Activated naive CD4-positive, alpha-beta T cell (primary cell): ENCODE measurements at places on chromosomes 16 and 17.
A peak's percentile ranks its signal among the peaks of the same experiment; 100 is the strongest.

- no peak for DNase-seq
Measured at GRCh38 chr17:17401271-17401781, 75.5 kb upstream of the MED9 start.

GRCh38 chr17:69722518-69722917 is 308.0 kb downstream of the MAP2K6 start:
- DNase-seq: no peak

GRCh38 chr17:46894476-46895151 is 28.3 kb upstream of the GOSR2 start:
- no peak for DNase-seq

- no peak for DNase-seq
Measured at GRCh38 chr17:45371414-45372324, 54.8 kb upstream of the MAP3K14 start.

DNA sequence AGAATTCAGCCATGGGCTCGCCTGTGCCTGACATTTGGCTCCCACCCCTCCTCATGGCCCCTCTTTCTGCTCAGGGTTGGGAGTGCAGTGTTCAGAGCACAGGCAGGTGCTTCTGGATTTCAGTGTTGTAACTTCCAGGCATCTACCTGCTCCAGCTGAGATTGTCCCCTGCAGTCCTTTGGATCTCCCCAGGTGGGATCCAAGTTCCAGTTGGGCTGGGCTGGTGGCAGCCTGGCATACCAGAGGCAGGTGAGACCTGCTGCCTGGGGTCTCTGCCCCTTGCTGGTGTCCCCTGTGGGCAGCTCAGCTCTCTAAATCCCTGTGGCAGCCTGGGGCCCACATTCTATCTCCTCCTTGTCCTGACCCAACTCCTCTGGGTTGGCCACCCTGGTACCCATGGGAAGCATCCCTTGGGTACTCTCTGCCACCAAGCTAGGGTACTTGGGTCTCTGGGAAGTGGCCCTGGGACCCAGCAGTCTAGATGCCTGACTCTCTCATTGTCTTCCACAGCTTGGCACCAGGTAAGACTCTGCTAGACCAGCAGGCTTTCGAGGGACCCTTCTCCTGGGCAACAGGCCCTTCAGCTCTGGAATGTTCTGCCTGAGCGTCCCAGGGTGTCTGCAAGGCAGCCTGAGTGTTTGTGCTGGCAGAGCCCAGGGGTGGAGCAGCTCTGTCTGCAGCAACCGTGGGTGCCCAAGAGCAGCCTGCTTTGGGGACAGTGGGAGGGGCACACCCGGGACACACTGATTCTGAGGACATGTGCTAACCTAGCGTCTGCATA is 42.5 kb downstream of the DNAH17 start:
- no peak for DNase-seq

GRCh38 chr17:40956401-40957254 is 10.1 kb downstream of the KRT39 start:
- DNase-seq: no peak

DNA sequence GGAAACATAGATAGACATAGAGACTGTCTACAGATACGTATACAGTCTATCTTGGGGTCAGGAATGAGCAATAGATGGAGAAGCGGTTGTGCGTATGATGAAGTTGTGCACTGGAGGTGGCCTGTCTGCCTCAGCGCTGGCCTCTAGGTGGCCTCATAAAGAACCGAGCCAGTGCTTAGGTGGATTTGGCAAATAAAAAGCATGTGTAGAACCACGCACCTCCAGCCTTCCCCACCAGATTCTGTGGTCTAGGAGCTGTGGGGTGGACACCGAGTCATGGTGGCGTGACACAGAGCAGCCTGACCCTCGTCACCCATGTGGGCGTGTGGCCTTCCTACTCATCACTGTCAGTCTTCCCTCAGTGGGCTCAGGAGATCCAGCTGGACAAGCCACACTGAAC is 34.0 kb downstream of the PGS1 start:
- no peak for DNase-seq

- DNase-seq: no peak
Measured at GRCh38 chr17:65529040-65529633, 32.3 kb downstream of the AXIN2 start.

DNA sequence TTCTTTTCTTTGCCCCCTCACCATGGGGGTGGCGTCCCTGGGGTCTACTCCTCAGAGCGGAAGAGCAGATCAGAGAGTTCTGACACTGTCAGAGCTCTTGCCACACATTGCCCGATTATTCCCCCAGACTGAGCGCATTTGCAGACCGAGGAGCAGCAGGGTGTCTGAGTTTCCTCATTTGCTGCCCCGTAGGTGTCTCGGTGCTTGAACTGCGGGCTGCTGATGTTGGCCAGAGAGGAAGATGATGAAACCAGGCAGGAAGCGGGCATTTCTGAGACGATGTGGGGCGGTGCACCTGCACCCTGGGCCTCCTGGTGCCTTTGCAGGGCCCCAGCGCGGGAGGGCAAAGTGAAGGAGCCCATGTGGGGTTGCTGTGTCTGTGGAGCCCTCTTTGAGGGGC is 55.2 kb downstream of the ARSG start:
- peak; percentile 21 for DNase-seq

DNA sequence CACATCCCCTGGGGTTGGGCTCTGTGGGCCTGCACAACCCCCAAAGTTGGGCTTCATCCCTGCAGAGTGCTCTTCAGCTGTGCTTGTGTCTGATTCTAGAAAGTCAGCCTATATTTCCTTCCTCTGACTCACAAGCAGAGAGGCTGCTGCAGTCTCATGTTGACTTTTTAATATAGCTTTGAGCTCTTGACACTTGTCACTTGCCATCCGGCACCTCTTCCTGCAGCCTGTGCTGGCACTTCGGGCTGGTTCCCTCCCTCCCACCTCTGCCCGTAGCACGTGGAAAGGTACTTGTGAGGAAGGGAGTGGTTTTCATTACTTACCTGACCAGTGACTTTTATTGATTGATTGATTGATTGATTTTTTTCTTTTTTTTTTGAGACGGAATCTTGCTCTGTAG is 19.0 kb upstream of the JPT2 start:
- no peak for DNase-seq

DNA sequence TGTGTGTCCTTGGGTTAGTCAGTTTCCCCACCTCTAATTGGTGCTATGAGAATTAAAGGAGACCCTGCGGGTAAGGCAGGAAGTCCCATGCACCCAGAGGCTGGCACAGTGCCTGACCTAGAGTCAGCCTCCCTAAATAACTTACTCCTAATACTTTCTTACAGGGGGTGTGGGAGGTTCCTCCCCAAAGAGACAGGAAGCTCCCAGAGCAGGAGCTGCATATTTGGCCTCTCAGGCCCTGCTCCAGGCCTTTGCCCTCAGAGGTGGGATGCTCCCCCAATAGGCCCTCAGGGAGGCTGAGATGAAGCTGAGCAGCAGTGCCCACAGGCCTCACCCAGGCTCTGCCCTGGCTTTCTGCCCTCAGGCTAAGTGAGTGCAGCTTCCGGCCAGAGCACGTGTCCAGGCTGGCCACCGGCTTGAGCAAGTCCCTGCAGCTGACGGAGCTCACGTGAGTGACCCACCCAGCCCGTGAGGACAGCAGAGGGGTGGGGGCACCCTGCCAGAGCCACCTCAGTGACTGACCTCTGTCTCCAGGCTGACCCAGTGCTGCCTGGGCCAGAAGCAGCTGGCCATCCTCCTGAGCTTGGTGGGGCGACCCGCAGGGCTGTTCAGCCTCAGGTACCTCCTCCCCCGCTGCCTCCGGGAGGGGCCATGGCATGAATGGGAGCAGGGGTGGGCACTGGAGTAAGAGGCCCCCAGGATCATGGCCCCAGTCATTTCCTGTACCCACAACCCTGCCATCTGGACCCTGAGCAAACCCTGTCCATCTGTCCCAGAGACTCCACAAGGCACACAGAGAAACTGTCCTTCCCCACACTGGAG is 31.1 kb upstream of the CPNE2 start:
- DNase-seq: no peak

- DNase-seq: no peak
Measured at GRCh38 chr16:49365711-49366509, 7.7 kb upstream of the C16orf78 start.

- no peak for DNase-seq
Measured at GRCh38 chr17:32688221-32688620, 188.7 kb downstream of the MYO1D start.

DNA sequence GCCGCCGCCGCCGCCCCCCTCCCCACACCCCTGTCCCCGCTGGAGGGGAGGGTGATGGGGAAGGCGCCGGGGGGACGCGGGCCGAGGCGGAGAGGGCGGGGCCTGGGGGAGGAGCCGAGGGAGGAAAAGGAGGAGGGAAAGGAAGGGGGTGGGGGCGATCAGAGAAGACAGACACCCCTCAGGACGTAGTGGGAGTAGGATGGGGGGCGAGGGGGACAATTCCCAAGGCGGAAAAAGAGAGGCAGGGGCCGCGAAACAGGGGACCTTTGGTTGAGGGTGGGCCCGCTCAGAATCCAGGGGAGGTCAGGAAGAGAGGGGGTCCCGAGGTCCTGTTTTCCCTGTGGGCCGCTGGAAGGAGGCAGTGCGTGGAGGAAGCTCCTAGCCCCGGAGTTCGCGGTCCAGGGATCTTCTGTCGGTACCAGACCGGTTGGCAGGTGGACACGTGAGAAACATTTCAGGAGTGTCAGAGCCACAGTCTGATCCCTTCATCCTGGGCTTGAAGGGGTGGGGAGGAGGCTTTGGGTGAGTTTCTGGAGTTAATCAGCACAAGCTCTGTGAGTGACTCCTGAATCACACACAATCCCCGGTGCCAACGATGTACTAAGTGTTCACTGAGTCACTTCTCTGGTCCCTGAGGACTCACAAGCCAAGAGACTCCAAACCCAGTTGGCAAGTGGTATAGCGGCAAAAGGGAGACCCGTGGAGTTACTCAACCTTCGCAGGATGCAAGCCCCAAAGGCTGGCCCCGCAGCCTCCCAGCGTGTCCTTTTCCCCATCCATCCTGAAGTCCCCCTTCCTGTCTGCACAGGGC is at the start of gene XYLT1:
Gene XYLT1 (minus strand): TSS at position 53 of the 811 bp plus-strand sequence. CDS start 164 bp downstream, outside the sequence.
- peak; percentile 26 for DNase-seq

- no peak for DNase-seq
Measured at GRCh38 chr17:33371377-33371776, 78.3 kb upstream of the ASIC2 start.

DNA sequence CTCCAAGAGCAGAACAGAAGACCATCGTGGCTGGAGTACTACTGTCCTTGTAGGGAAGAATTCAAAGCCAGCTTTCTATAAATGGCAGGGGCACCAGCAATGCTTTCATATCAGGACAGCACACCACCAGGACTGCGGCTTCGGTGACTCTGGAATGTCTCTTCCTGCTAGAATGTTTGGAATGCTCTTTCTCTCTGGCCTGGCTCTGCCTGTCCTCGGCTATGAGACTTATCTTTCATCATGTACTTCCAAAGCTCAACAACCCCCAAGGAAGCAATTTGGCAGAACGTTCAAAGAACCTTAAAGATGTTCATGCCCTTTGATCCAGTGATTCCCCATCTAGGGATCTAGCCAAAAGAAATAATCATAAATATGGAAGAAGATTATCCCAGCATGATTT is 52.7 kb upstream of the NOG start:
- DNase-seq: no peak

DNA sequence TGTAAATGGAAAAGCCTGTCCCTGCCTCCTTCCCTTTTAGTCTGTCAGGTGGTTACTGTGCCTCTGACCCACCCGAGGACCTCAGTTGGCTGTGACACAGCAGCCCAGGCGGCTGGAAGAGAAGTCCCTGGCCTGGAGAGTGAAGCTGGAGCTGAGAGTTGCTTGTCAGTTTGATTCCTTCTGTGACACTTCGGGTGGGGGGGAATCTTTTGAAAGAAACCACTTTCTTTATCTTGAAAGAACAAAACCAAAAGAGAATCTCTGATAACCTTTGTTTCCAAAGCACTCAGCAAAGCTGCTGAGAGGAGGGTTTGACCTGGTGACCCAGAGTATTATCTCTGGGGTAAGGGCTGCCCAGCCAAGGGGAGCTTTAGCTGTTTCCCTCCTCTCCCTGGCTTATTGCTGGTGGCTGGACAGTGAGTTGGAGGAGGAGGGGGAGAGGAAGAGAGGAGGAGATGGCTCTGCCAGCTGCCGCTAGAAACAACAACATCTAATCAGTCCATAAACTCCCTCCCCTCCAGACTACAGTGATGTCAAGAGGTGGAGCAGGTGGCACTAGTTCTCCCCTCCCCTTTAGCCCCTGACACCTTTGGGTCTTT is 34.0 kb downstream of the YPEL2 start:
- DNase-seq: no peak

DNA sequence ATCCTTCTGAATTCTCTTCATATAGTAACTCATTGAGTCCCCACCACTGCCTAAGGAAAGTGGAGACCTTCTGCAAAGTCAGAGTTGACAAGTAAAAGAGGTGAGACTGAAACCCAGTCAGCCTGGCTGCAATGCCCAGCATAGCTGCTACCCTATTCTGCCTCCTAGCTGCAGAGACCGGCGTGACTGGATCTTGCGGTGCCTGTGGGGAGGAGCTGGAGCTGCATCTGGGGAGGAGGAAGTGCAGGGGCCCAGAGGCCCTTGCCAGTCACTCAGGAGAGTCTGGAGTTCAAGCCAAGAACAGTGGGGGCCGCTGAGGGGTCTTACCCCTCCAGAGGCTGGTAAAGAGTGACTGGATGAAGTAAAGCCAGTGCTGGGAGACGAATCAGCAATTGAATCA is 35.0 kb upstream of the ZNF423 start:
- no peak for DNase-seq

DNA sequence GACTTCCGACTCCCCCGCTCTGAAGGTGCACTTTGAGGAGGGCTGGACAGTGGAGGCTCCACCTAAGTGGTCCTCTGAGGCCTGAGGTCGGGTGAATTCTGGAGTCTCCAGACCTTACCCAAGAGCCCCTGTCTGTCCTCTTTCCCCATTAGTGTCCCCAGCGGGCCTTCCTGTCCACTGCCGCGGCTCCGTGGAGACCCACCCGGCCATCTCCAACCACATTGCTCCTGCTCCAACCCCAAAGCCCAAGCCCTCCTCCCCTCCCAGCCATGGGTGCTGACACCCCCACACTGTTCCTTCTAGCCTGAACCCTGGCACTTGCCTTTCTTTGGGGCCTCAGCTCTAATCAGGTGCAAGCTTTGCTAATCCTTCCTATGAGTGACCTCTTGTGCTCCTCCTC is 283.1 kb upstream of the TNRC6C start:
- DNase-seq: no peak

- DNase-seq: no peak
Measured at GRCh38 chr17:34135841-34136240, 119.2 kb upstream of the CCL2 start.

DNA sequence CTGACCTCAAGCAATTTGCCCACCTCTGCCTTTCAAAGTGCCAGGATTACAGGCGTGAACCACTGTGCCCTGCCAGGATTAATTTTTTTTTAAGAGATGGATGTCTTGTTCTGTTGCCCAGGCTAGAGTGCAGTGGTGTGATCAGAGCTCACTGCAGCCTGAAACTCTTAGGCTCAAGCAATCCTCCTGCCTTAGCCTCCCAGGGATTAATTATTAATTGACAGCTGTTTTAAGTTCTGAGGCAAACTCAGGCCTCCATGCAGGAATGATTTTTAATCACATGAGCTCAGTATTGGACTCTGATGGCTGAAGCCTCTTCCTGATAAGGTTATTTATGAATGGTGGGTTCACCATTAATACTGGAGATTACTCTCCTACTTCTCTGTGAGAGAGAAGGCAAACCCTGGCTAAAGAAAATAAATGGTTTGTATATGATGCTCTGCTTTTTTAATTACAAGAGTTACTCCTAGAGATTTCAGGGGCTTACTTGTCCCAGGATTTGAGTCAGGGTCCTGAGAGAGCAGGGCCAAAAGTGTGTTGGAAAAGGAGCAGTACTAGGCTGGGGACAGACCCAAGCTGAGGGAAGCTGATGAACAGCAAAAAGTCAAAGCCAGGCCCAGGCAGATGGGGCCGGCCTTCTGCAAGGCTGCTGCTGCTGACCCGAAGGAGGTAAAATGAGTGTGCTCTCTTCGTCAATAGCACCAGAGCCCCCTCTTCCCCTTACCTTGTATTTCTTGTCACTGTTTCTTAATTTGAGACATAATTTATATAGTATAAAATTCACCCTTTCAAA is 56.9 kb upstream of the HAS3 start:
- DNase-seq: no peak
